ENCODE measurements at places on chromosomes 16 and 17. TPM values are rescaled to one million over a fixed set of nuclear protein-coding genes. Genes with fewer than 3 reads are reported as not detected.
A peak's percentile ranks its signal among the peaks of the same experiment; 100 is the strongest.

DNA sequence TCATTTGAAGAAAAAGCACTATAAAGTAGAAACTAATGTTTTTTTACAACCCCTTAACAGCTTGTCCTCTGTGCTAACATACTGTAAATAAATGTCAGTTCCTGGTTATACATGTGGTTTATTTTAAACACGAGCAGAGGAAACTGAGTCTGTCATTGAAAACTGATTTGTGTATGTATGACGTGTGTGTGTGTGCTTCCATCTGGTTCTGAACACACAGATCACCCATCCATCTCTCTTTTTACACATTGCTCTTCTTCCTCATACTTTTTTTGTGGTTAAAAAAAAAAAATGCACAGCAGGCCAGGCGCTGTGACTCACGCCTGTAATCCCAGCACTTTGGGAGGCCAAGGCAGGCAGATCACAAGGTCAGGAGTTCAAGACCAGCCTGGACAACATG lies 49.5 kb downstream of the ZNF423 start:
- no peak for DNase-seq
- H3K4me1 ChIP-seq: peaks cover 25% of the 10 kb centered on the region
- no peak overlapping the region for H3K4me3 ChIP-seq
- H3K36me3 ChIP-seq: no peaks in the 10 kb centered on the region
- H3K27ac ChIP-seq: no peak overlapping the region
- H3K27me3 ChIP-seq: peaks cover 16% of the 10 kb centered on the region

DNA sequence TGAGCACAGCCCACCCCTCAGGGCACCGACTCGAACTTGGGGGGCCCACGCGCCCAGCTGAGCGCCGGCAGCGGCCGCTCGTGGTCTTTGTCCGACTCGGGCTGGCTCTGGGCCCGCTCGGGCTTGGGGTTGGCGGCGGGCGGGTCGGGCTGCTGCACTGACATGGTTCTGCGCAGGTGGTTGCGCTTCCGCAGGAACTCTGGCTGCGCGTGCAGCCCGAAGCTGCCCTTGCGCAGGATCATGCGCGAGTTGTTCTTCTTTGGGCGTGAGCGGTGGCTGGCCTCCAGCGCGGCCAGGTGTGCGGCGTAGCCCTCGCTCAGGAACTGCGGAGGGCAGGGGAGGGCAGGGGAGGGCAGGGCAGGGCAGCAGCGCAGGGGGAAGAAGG lies 11.1 kb downstream of the PIMREG start:
- peaks cover 7% of the 10 kb centered on the region for H3K27me3 ChIP-seq
- H3K4me1 ChIP-seq: peaks cover 36% of the 10 kb centered on the region
- no peak overlapping the region for H3K27ac ChIP-seq
- H3K4me3 ChIP-seq: no peak overlapping the region
- peak; percentile 57 for DNase-seq

GRCh38 chr17:70288540-70289290 lies 119.4 kb downstream of the KCNJ2 start:
- no peak overlapping the region for H3K4me3 ChIP-seq
- no peaks in the 10 kb centered on the region for H3K27me3 ChIP-seq
- peaks cover 4% of the 10 kb centered on the region for H3K4me1 ChIP-seq
- no peaks in the 10 kb centered on the region for H3K36me3 ChIP-seq
- no peak for DNase-seq

CDT1 gene
- total RNA-seq: 5.6 TPM

CD300A gene
- 0.25 TPM for total RNA-seq

GRCh38 chr16:30184096-30184890 lies 891 bp downstream of the CORO1A start:
- no peak overlapping the region for H3K27ac ChIP-seq
- no peaks in the 10 kb centered on the region for H3K4me1 ChIP-seq
- peak; percentile 19 for DNase-seq
- peaks cover 4% of the 10 kb centered on the region for H3K27me3 ChIP-seq
- H3K36me3 ChIP-seq: no peaks in the 10 kb centered on the region
- H3K4me3 ChIP-seq: peak overlapping the region; percentile 86

DNA sequence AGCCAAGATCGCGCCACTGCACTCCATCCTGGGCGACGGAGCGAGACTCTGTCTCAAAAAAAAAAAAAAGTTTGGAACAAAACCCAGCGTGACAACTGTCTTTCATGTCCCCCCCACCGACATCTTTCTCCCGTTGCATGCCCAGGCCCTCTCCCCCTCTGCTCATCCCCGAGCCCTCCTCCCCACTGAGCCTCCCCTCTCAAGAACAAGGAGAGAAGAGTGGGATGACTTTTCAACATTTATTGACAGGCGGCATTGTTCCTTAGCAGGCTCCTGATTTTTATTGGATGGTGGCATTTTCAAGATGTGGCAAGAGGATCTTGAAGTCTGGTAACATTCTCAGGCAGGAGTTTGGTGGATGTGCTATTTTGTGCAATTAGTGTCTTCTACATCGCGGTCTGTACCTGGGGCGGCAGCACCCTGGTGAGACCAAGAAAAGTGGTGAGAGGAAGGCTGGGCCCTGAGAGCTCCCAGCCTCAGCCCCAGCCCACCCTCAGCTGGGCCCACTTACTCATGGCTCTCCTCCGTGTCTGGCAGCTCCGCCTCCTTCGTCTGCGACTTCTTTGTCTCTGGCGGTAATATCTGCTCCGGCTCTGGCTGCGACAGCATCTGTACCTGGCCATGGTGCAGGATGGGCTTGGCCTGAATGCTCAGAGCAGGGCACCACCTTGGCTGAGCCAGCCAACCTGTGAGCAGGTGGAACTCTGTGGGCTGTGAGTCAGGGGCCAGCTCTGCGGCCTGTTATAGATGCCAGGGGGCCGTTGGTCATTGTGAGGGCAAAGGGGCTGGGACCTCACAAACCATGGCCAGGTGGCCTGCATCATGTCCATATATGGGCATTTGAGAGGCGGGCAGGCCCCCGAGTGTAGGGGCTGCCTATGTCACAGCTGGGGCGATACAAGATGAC lies at the start of gene PRM1:
Gene PRM1 (minus strand): TSS at position 715 of the 907 bp plus-strand sequence. CDS start 92 bp downstream, at position 623.
- H3K27me3 ChIP-seq: peaks cover 4% of the 10 kb centered on the region
- DNase-seq: no peak
- H3K27ac ChIP-seq: no peak within 1 kb of the TSS

- no peak for DNase-seq
- H3K36me3 ChIP-seq: no peaks in the 10 kb centered on the region
- peaks cover 10% of the 10 kb centered on the region for H3K4me1 ChIP-seq
- peaks cover 5% of the 10 kb centered on the region for H3K27me3 ChIP-seq
- H3K4me3 ChIP-seq: no peak overlapping the region
Observed at GRCh38 chr16:11118479-11118878, 137.5 kb downstream of the SOCS1 start.

DNA sequence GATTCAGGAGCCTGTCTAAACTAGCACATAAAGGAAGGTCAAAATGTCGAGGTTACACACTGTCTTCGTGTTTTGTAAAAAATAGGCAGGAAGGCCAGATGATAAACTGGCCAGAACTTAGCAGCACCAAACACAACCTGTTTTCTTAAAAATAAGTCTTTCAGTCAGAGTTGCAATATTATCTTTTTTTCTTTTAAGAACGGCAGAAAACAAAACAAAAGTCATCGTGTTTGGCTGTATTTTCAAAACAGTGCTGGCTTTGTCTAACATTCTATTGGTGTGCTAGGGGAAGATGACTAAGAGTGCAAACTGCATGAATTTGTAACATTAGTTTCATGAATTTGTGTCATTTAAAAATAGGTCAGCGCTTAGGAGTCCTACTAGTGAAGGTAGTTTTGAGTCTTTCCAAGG lies 5.3 kb downstream of the MAF start:
- no peak overlapping the region for H3K4me3 ChIP-seq
- H3K4me1 ChIP-seq: peaks cover 14% of the 10 kb centered on the region
- H3K27ac ChIP-seq: no peak overlapping the region
- no peaks in the 10 kb centered on the region for H3K36me3 ChIP-seq
- no peak for DNase-seq

MXRA7 gene
- total RNA-seq: 236 TPM

DNA sequence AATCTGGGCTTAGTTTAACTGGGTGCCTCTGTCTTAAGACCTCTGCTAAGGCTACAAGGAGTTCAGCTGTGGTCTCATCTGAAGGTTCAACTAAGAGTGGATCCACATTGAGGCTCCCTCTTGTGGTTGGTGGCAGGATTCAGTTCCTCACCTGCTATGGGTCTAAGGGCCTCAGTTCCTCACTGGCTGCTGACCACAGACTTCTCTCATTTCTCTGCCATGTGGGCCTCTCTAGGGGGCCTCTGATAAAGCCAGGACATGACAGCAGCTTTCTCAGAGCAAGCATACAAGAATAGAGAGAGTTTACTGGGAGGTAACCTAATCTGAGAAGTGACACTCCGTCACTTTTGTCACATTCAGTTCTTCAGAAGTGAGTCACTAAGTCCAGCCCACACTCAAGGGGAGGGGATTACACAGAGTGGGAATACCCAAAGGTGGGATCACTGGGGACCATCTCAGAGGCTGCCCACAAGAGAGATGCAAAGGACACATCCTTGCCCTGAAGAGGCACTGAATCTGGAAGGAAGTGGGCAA lies 19.2 kb upstream of the ABAT start:
- H3K4me3 ChIP-seq: no peak overlapping the region
- H3K36me3 ChIP-seq: no peaks in the 10 kb centered on the region
- peaks cover 2% of the 10 kb centered on the region for H3K27me3 ChIP-seq
- H3K27ac ChIP-seq: no peak overlapping the region

SYCE1L gene
- 12.8 TPM for total RNA-seq

DNA sequence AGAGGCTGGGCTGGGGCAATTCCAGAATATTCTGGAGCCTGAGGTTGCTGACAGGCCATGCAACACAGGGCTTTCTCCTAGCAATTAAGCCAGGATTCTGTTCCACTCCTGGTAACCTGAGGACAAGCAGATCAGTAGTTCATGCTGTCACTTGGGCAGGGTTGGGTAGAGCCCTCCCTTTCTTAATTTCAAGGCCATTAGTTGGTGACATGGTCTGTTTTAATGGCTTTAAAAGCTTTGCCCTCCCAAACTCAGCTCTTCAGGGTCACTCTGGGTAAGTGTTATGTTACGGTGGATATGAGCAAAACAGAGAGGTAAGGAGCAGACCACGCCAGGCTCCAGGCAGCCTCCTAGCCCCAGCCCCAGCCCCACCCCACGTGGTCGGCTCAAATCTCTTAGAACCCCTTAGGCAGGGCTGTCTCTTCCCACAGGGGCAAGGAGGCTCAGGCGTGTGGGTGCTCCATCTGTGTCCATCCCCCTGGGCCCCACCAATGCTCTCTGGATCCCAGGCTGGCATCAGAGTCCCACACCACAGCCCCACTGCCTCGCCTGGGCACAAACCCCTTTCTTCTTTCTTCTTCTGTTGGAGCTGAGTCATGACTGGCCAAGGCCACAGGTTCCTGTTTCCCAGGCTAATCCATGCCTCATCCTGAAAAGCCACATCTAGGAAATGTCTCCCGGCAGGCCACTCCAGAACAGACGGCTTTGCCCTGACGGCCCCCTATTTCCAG lies 27.5 kb downstream of the CEP295NL start:
- peaks cover 35% of the 10 kb centered on the region for H3K4me1 ChIP-seq
- H3K4me3 ChIP-seq: peak overlapping the region; percentile 50
- H3K27me3 ChIP-seq: peaks cover 11% of the 10 kb centered on the region
- peak overlapping the region; percentile 91 for H3K27ac ChIP-seq
- H3K36me3 ChIP-seq: peaks cover 11% of the 10 kb centered on the region

NPTX1 gene
- total RNA-seq: 18.1 TPM

DNA sequence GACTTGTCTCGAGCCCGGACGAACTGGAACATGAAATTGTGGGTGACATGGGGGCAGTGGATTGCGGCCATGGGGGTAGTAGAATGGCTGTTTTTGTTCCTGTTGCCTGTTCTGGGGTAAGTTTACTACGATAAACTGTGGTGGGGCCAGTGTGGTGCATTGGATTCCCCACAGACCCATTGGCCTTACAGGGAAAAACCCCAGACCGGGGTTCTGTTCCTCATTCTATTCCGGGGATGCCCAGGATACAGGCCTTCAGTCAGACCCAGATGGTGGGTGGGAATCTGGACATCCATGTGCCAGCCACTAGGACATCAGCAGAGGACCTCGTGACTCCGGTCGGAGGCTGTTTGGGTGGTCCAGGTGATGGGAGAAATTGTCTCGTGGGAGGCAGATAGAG lies 88.1 kb downstream of the ABCC1 start:
- DNase-seq: no peak
- H3K27me3 ChIP-seq: no peaks in the 10 kb centered on the region
- H3K4me1 ChIP-seq: peaks cover 2% of the 10 kb centered on the region

- H3K36me3 ChIP-seq: peaks cover under 1% of the 10 kb centered on the region
- H3K27me3 ChIP-seq: peaks cover 7% of the 10 kb centered on the region
- no peak overlapping the region for H3K27ac ChIP-seq
- H3K4me1 ChIP-seq: peaks cover 17% of the 10 kb centered on the region
- no peak for DNase-seq
- H3K4me3 ChIP-seq: no peak overlapping the region
Observed at GRCh38 chr17:57461082-57461481, 204.8 kb downstream of the MSI2 start.

GRCh38 chr17:4460661-4461060 lies 26.9 kb downstream of the SPNS3 start:
- no peak overlapping the region for H3K4me3 ChIP-seq
- no peak overlapping the region for H3K27ac ChIP-seq
- no peak for DNase-seq
- H3K27me3 ChIP-seq: peaks cover 2% of the 10 kb centered on the region
- H3K36me3 ChIP-seq: peaks cover 11% of the 10 kb centered on the region
- no peaks in the 10 kb centered on the region for H3K4me1 ChIP-seq

DNA sequence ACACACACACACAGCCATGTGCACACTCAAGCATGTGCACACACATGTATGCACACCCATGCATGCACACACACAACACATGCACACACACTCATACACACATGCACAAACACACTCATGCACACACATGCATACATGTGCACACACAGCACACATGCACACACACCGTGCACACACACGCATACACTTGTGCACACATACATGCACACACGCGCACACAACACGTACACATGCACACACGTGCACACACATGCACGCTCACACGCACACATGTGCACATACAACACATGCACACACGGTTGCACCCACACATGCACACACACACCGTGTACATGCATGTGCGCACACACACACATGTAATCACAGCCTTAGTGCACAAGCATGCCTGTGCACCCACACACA lies 230.4 kb upstream of the GSE1 start:
- peaks cover 13% of the 10 kb centered on the region for H3K27me3 ChIP-seq
- DNase-seq: peak; percentile 11
- peaks cover 40% of the 10 kb centered on the region for H3K4me1 ChIP-seq
- H3K27ac ChIP-seq: no peak overlapping the region
- H3K36me3 ChIP-seq: peaks cover 4% of the 10 kb centered on the region

DNA sequence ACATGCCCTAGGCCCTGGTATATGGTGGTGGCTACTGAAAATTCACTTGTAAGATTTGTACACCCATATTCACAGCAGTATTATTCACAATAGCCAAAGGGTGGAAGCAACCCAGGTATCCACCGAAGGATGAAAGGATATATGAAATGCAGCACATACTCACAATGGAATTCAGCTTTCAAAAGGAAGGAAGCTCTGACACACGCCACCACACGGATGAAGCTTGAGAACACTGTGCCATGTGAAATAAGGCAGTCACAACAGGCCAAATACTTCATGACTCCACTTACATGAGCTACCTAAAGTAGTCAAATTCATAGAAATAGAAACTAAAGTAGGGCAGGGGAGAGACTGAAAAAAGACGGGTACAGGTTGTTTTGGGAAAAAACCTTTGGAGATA lies 2.9 kb downstream of the XPO6 start:
- peaks cover 4% of the 10 kb centered on the region for H3K36me3 ChIP-seq
- H3K4me1 ChIP-seq: peaks cover 8% of the 10 kb centered on the region
- no peak overlapping the region for H3K27ac ChIP-seq
- H3K4me3 ChIP-seq: peak overlapping the region; percentile 81

CES1 gene
- not detected for total RNA-seq

GRCh38 chr17:68775318-68775717 lies 174.2 kb upstream of the FAM20A start:
- H3K36me3 ChIP-seq: no peaks in the 10 kb centered on the region
- no peaks in the 10 kb centered on the region for H3K27me3 ChIP-seq
- DNase-seq: no peak

LRRC46 gene
- total RNA-seq: 1.3 TPM
